LHCN-M2 (cell line): ENCODE measurements at places on chromosomes 4 and X.
A peak's percentile ranks its signal among the peaks of the same experiment; 100 is the strongest.

- no peak for DNase-seq
Observed at GRCh38 chrX:115067812-115068211, 50.4 kb upstream of the IL13RA2 start.

GRCh38 chrX:87808576-87809243 lies 291.1 kb downstream of the KLHL4 start:
- DNase-seq, result no peak

DNA sequence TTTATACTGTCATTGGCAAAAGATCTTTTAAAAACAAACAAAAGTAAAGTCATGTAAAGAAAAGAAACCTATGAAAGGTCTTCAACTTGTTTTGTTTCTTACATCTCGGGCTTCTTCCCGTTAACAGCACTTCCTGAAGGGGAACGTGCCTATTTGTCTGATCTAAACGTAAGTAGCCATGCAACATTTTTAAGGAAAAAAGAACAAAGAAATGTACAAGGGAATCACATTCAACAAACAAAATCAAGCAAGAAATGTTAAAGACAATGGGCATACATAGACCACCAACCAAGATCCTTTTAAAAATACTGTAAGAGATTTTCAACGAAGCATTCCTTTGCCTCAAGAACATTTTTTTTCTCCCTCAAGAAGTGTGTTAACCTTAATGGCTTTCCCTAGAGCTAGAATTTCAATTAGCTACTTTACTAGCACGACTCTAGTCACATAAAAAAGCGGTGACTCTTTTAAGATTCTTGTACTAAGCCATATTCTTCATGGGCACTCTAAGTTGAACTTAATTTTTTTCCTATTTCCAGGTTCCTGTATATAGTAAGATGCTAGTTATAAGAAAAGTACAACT lies 112.0 kb upstream of the TTC29 start:
- peak; percentile 48 for DNase-seq

DNA sequence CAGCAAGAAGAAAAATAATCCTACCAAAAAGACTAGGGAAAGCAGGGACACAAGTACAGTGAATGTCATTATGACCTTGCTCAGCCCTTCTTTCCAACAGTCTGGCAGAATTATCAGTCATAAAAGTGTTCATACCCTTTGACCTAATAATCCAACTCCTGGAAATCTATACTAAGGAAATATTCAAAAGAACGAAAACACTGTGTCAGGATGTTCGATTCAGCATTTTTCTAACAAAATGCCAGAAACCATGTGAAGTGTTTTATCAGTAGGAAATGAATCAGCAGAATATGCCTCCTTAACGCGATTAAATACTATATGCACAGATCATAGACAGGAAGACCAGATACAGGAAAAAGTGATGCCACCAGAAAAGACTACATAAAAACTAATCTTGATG lies 16.2 kb upstream of the S100G start:
- DNase-seq, result no peak

DNA sequence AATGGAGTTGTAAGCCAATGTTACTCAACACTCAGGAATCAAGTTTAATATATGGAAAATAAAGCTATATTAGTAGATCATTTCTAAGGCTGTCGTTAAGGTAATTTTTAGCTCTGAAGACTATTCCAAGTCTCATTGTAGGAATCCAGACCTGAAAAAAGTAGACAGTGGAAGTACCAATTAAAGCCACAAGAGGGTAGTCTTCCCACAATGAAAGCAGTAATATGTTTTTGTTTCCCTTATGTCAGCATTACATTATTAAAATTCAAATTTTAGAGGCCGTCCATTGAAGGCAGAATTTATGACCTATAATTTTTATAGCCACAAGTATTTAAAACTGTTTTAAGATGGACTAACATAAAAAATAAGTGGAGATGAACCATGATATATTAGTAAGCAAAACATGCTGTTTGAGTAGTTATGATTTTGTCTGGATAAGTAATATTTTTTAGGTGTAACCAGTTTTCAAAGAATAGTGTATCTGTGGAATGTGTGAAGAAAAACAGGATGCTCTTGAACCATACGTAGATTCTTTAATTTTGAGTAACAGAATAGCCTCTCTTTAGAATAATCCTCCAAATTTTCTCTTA lies 372.6 kb upstream of the TECRL start:
- DNase-seq, result peak; percentile 31

DNA sequence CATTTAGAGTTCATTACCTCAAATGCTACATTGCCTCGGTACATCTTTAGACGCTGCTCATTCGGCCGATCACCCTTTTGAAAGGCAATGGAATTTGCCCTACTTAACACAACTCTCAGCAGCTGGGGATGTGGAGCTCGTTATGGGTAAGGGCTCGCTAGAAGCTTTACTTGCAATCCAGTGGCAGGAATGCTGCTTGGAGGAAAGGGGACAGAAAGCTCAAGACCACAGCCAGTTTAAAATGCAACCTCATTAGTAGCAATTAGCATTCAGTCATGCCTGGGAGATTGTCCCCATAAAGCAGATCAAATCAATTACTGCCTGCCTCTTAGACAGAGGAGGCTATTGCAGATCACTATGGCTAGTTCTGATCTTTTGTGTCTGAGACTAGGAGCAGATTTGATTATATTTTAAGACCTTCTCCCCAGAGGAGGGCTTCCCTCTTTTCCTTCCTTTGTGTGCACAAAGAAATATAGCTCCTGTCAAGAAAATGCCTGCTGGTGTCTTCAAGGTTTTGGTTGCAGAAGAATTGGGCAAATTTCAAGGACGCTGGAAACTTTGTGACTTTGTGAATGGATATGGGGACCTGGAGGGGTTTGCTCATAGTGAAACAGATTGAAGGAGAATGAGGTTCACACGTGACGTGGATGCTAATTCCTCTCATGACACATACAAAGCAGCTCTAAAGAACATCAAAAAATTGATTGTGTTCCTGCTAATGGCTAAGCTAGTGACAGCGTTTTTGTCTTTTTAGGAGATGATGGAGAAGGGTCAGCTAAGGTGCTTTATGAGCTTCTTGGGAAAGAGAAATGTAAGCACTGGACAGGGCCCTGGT lies 237.5 kb upstream of the GLRA2 start:
- no peak for DNase-seq

DNA sequence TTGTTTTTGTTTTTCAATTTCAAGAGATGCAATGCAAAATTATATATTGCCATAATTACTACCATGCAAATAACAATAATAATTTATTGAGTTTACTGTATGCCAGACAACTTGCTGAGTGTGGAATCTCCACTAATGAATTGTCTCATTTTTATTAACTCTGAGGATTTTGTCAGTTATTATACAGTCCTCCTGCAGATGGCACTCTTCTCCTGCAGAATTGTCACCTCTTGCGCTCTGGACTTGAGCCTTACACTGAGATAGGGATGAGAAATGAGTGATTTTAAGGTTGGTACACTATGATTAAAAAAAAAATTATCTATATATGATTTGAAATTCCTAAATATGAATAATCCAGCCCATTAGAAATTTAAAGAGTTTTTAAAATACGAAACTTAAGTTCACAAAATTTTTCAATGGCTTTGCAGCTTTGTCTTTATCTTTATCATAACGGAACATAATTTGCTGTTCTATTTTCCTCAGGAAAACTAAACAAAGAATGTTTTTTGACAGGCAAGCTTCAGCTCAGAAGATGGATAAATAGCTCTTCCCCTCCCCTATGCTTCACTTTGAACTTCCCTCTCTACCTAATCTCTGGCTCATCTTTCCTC lies 12.7 kb upstream of the PAQR3 start:
- peak; percentile 50 for DNase-seq

DNA sequence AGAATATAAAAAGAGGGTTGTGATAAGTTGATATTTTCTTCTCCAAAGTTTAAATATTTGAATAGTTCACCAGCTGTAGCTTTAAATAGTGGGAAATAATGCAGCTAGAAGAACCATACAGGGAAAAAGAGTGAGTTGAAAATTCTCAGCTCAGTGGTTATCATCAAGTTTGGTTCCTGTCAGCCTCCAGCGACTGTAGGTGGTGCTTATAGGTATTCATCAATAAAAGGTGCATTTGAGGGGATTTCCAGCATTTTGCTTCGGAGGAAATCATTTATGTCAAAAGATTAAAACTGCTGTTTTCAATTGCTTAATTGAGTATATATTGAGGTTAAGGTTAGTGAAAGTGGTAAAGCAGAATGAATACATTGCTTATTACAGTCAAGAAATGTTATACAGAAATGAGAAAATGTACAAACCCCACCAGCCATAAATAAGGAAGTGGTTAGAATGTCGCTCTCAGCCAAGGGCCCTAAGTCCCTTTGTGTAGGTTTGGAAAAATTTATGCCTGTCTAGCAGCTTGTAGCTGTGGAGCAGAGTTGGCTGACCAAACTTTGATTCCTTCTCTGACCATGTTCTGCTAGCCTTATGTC lies 532.9 kb upstream of the FTHL17 start:
- no peak for DNase-seq

- no peak for DNase-seq
Observed at GRCh38 chr4:4293279-4293678, 3.2 kb downstream of the ZBTB49 start.

DNA sequence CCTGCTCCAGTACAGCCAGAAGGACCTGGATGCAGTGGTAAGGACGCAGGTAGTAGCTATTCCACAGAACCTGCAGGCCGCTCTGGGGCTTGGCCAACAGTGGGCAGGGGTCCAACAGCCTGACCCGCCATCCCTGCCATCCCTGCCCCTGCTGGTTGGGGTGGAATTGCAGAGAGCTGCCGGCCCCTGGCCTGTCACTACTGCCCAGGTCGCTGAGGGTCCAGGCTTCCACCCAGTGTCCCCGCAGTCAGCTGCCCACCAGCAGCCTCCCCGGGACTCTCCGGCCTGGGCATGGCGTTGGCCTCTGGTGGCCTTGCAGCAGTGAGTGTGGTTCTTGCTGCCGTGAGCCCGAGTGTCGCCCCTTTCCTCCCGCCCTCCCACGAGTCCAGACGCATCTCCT lies 16.3 kb downstream of the TACC3 start:
- DNase-seq, result no peak

- DNase-seq, result no peak
Observed at GRCh38 chrX:40449396-40449795, 131.4 kb upstream of the ATP6AP2 start.

DNA sequence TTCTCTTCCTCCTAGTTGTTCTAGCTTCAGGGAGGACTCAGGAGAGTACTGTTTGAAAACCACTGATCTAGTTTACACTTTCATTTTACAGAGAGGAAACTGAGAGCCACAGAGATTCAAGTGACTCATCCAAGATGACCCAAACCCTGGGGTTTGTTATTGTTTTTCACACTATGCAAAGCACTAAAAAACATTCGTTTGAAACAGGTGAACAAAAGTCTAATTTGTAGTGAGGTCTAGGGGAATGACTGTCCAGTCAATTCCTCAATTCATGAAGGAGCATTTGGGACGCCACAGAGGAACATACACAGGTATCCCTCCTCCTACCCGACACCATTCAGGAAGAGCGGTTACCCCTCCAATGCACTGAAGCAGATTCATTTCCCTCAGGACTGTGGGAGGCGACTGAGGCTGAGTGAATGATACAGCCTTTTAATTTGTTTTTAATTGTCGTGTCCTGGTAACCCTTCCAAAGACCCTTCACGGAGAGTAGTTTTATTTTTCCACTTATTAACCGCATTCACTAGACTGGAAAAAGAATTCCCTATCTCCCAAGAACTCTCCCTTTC lies 30.3 kb downstream of the TLR10 start:
- DNase-seq, result peak; percentile 68

GRCh38 chrX:20254712-20255299 lies 11.9 kb downstream of the RPS6KA3 start:
- DNase-seq, result peak; percentile 22

- no peak for DNase-seq
Observed at GRCh38 chr4:172055046-172055445, 241.8 kb downstream of the GALNTL6 start.

GRCh38 chr4:89491761-89492160 lies 184.2 kb upstream of the GPRIN3 start:
- DNase-seq, result no peak

GRCh38 chr4:184955636-184956035 lies 62.7 kb upstream of the HELT start:
- no peak for DNase-seq

- DNase-seq, result no peak
Observed at GRCh38 chrX:51024106-51024696, 113.7 kb downstream of the BMP15 start.

- DNase-seq, result no peak
Observed at GRCh38 chr4:76545226-76545884, 110.3 kb downstream of the SHROOM3 start.

DNA sequence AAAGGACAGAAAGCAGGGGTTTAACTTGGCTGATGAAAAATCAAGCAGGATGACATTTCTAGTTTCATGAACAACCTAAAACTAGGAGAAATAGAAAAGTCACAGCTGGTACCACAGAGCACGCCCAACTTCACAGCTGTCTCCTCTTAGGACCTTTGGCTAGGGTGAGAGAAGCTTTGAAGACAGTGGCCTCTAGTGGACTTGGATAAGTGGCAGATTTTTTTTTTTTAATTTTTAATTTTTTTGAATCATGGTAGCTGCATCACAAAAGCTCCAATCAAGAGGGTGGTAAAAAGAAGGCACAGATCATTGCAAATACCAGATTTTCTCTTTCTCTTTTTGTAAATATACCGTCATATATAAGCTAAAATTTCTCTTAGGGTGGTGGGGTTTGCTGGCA lies 20.2 kb upstream of the MAP3K15 start:
- DNase-seq, result peak; percentile 54

DNA sequence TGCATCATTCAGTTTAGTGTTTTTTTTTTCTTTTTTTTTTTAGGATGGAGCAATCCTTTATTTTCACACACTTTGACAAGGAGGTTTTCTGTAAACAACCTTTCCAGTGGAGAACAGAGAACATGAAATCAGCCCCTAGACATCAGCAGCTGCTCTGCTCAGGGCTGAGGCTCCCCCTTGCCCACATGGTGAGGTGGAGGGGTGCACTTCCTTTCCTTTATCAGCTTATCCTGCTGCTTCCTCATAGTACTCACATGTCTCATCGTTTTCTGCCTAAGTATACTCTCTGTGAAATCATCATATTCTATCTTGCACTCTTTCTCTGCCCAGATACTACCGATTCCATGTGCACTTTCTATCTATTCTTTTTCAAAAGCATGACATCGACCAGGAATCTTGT lies 47.6 kb upstream of the PRSS12 start:
- peak; percentile 44 for DNase-seq

GRCh38 chrX:108366644-108367406 lies 71.4 kb downstream of the COL4A6 start:
- no peak for DNase-seq

DNA sequence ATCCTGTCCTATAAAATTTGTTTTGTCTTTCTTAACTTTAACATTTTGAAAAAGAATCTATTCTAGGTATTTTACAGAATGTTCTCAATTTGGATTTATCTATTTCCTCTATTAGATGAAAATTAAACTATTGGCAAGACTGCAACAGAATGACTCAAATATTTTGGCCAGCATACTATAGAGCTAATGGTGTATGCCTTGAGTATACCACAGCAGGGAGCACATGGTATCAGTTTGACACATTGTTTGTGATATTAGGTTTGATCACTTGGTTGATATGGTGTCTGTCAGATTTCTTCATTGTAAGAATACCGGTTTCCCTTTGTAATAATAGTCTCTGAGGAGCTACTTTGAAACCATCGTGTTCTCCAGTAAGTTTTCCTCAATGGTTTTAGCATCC lies 87.8 kb upstream of the NPNT start:
- no peak for DNase-seq

- no peak for DNase-seq
Observed at GRCh38 chrX:148933881-148934280, 433.5 kb downstream of the AFF2 start.
